Activated naive CD4-positive, alpha-beta T cell treated with anti-CD3 and anti-CD28 coated beads, Interleukin-2, amount 50 U/mL, for 72 hours (primary cell): ENCODE measurements at places on chromosomes 1 and 21. TPM values are rescaled to one million over a fixed set of nuclear protein-coding genes. Genes with fewer than 3 reads are reported as not detected.

SEMA4A gene
- total RNA-seq, result 10.5 TPM

KMO gene
- not detected for total RNA-seq

DMRTA2 gene
- not detected for total RNA-seq

DNA sequence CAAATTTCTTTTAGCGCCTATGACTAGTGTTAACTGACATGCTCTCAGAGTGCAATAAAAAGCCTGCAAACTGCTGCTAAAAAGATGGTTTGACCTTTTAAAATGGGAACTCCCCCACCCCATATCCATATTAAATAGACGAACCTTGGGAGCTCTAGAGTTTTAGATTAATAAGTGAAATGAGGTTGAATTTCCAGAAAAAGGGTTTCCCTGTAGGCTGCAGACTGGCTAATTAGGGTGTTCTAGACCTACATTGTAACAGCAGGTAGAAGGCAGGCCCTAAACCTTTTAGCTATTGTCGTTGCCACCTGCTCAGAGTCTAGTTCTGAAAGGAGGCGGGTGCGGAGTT lies 2.2 kb downstream of the FAM78B start:
- DNase-seq, result no peak

- DNase-seq, result no peak
Observed at GRCh38 chr1:54353959-54354358, 52.2 kb downstream of the SSBP3 start.
